ENCODE measurements at places on chromosomes 2 and 18. TPM values are rescaled to one million over a fixed set of nuclear protein-coding genes. Genes with fewer than 3 reads are reported as not detected.

GRCh38 chr2:224669449-224669848, 46.7 kb downstream of the CCDC195 start:
- H3K27ac ChIP-seq, result no peak overlapping the region
- DNase-seq, result no peak
- no peak overlapping the region for H3K4me3 ChIP-seq
- no peaks in the 10 kb centered on the region for H3K27me3 ChIP-seq
- H3K4me1 ChIP-seq, result no peaks in the 10 kb centered on the region

GRCh38 chr2:106053116-106053515, 141.0 kb downstream of the UXS1 start:
- no peaks in the 10 kb centered on the region for H3K4me1 ChIP-seq
- no peak overlapping the region for H3K4me3 ChIP-seq
- no peak overlapping the region for H3K27ac ChIP-seq
- no peaks in the 10 kb centered on the region for H3K36me3 ChIP-seq

- peak; percentile 10 for DNase-seq
- no peaks in the 10 kb centered on the region for H3K36me3 ChIP-seq
- H3K27me3 ChIP-seq, result no peaks in the 10 kb centered on the region
- H3K4me3 ChIP-seq, result no peak overlapping the region
- H3K4me1 ChIP-seq, result no peaks in the 10 kb centered on the region
These were observed 27.7 kb downstream of the ADRA2B start for GRCh38 chr2:96088340-96089335.

Gene IL1RL2
- 1.5 TPM for total RNA-seq

Gene SH3BP4
- 34.0 TPM for total RNA-seq

All from upper lobe of left lung (tissue), 6 donors.